Globus pallidus (tissue), 1 donor: ENCODE measurements at places on chromosomes 6 and 20.
A peak's percentile ranks its signal among the peaks of the same experiment; 100 is the strongest.

GRCh38 chr6:23561732-23562131, 564.3 kb upstream of the NRSN1 start:
- DNase-seq = no peak

DNA sequence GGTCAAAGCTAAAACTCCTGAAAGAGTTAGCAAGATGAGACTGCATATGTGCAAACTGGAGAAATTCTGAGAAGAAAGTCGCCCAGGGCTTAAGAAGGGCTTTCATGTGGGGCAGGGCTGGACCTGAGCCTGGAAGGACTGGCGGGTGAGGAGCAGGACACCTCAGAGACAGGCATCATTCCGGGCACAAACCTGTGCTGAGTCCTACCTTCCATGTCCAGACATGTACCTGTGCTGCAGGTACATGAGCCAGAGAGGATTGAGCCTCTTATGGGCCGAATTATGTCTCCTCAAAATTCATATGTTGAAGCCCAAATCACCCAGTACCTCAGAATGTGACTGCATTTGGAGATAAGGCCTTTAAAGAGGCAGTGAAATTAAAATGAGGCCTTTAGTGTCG, 171.0 kb downstream of the QRSL1 start:
- no peak for DNase-seq

- DNase-seq = no peak
Measured at GRCh38 chr20:25424536-25424935, 17.1 kb downstream of the GINS1 start.

- no peak for DNase-seq
Measured at GRCh38 chr20:51127713-51128112, 104.8 kb upstream of the KCNG1 start.

- DNase-seq = peak; percentile 37
Measured at GRCh38 chr6:150641398-150642139, 41.9 kb downstream of the PLEKHG1 start.

DNA sequence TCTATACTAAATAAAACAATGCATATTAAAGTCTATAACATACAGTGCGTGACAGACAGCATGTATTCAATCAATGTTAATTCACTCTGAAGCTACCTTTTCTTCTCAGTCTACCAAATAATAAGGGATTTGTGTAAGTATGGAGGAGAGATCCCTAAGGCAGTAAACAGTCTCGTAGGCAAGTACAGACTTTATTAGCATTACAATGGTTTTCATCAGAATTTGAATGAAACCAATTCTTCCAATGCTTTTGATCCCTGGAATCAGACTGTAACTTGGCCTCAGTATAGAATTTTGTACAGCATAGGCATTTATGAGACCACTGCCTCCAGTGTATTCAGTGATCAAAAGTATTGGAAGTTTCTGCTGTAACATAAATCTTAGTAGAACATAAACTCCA, 19.5 kb downstream of the LYRM4 start:
- DNase-seq = no peak

GRCh38 chr6:147507162-147508041, 1.1 kb upstream of the SAMD5 start:
- DNase-seq = no peak

DNA sequence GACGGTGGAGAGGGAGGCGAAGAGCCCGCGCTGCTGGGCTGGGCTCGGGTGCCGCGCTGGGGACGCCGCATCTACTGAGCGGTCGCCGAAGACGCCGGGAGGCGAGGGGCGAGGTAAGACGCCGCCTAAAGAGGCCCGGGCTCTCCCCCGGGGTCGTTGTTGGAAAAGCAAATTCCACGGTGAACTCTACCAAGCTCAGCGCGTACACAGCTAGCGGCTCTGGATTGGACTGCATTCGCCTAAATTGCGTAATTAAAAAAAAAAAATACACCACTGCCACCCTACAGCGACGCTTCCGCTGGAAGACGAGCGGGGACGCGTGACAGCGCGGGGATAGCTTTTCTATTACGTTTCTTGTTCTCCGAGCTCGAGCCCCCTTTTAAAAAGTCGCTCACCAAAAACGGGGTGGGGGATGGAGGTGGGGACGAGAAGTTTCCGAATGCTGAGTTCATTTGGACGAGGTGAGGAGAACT, 92.0 kb upstream of the PRDM1 start:
- no peak for DNase-seq

DNA sequence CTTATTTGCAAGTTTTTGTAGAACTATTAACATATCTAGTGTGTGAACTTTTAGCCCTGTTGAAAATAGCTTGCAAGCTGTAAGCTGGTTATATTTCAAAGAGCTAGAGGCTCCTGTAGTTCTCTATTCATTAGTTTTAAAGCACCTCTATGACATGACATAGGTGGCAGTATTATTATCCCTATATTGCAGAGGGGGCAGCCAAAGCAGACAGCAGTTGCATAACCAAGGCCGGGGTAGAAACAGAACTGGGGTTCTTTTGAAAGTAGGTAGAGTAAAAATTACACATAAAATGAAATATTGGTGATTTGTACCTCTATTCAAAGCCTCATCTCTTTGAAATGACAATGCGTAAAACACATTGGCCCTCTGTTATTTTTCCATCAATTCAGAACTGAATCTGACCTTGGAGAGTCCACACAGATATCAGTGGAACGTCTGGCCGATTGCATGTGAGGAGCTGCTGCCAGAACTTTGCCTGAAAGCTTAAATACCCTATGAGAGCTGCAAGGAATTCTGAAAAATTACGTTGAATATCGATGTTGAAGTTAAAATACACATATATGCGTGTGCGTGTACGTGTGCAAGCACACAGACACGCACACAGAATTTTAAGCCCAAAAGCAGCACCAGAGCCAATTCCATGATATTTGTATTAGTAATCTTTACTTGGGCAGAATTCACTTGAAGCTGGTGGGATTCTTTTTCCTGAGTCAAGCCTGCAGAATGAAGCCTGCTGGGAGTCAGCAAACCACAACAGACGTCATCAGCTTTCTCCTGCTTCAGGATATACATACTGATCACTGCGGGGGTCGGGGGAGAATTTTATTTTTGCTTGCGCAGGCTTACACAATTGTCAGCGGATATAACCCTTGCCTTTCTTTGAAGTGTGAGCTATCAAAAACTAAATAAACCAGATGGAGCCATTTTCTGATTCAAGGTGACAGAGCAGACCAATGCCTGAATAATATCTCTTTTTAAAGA, 163.2 kb downstream of the PDE7B start:
- no peak for DNase-seq

GRCh38 chr6:109262261-109262660, 120.0 kb downstream of the CD164 start:
- DNase-seq = no peak

- no peak for DNase-seq
Measured at GRCh38 chr6:40559056-40559455, 28.1 kb downstream of the LRFN2 start.

DNA sequence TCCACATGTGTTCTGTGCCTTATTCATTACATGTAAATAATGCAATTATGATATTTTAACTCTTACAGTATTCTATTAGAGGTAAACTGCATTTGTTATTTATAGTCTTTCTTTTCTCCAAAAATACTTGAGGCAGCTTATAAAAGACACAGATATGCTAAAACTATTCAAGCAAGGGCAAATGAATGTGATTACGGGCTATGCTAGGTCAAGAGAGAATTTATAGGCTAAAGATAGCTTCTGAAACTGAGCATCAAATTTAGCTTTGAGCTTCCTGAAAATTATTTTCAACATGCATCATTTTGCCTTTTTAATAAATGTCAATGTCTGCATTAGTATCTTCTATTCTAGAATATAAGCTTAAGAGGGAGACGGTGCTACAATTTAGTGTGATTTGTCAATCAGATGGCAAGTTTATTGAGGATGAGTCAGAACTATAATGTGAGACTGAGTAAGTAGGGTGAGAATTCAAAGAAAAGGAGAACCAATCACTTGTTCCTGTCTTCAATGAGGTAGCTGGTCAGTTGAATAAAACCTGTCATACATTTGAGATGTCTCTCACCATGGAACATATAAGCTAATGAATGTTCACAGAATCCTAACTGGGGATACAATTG, 669.4 kb upstream of the CITED2 start:
- DNase-seq = no peak

- no peak for DNase-seq
Measured at GRCh38 chr20:56605261-56605996, 23.7 kb upstream of the TFAP2C start.

- DNase-seq = no peak
Measured at GRCh38 chr6:113405326-113406047, 451.7 kb upstream of the MARCKS start.

DNA sequence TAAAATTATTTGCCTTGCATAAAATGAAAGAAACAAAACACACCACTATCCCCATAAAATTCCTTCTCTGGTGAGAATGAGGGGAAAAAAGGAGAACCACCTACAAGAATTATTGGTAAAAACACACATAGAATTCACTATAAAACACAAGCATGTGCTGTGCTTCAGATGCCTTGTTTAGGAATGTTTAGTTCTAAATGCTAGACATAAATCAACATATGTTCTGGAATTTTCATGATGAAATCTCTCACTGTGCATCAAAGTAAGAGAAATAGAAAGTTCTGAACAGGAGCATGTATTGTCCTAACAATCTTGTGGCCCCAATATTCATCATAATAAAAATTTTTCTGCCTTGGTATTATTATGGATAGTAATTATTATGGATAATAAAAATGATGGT, 111.0 kb downstream of the PLCB4 start:
- DNase-seq = no peak

GRCh38 chr6:14348389-14348788, 230.8 kb downstream of the CD83 start:
- DNase-seq = no peak

- no peak for DNase-seq
Measured at GRCh38 chr6:118856301-118856700, 37.7 kb upstream of the ASF1A start.

- no peak for DNase-seq
Measured at GRCh38 chr20:24769878-24770627, 179.0 kb upstream of the CST7 start.
